Memory B cell (primary cell): ENCODE measurements at places on chromosomes 16 and 17.

DNA sequence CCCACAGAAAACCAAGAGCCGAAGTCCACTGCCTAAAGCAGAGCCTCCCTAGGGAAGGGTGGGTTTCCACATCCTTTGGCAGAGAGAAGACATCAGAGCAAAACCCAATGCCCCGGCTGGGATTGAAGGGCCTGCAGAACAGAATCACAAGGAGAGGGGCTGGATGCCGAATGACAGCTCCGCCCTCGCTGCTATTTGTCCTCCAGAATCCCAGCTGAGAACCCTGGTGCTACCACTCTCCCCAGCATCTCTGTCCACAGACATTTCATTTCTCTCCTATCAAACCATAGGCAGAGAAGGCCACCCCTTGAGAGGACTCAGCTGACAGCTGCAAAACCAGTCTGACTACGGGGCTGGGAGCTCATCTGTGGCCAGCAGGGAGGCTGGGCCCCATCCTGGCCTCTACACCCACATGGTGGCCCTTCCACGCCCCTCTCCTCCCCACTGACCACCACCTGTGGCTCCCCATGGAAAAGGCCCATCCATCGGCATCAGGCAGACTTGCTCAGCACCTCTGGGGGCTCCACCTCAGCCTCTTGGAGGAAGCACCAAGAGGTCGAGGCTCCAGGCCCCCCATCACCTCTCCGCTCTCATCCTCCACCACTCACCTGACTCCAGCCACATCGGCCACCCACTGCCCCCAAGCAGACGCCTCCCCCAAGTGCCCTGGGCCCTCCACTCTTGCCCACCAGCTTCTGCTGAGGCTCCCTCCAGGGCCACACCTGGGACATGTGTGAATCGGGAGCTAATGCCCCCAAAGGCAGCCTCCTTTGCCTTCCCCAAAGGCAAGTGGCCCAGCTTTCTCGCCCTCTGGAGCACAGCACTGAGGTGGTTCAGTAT lies 288.5 kb downstream of the C16orf95 start:
- DNase-seq: no peak

- peak; percentile 44 for DNase-seq
These were observed 26.9 kb downstream of the CD300A start for GRCh38 chr17:74493331-74493833.

GRCh38 chr17:32912218-32912897 lies 15.6 kb upstream of the TMEM98 start:
- no peak for DNase-seq

GRCh38 chr16:59849716-59850115 lies 1115.6 kb upstream of the GOT2 start:
- no peak for DNase-seq

- no peak for DNase-seq
These were observed 187.6 kb downstream of the MYO1D start for GRCh38 chr17:32689348-32689747.

- no peak for DNase-seq
These were observed 46.0 kb downstream of the LMF1 start for GRCh38 chr16:924806-925205.

- no peak for DNase-seq
These were observed 14.4 kb upstream of the PLD6 start for GRCh38 chr17:17220529-17220928.

DNA sequence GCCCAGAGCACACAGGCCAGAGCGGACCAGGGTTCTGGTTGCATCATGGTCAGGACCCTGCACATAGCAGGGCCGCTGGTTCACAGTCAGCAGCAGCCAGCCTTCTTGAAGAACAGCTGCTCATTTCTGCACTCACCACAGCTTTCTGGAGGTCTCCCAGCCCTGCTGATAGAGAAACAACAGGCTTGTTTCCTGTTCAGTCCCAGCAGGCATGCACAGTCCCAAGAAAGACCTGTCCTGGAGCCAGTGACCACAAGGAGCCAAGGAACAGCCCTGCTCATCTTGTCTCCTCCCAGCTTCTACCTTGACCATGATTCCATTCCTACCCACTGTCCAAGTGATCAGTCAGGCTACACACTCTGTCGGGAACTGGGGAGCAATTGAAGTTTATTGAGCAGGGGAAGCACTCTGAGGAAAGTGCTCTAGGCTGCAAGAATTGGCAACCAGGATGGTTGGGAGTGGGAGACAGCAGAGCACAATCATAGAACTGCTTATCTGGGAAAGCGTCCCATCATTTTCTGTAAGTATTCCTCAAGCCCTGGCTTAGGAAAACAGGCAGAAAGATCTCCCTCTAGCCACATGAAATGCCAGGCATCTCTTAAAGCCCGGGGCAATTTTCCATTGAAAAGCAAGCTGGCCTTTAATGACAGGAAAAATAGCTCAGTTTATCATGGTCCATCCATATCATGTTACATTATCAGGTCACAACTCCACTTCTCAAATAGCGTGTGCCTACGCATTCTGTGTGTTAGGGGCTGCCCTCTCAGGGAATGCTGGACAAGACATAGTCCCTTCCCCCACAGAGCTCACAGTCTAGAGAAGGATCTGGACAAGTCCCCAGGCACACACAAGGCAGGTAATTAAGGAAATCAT lies 155.4 kb upstream of the FOXF1 start:
- no peak for DNase-seq

GRCh38 chr17:40058186-40058784 lies 4.1 kb upstream of the MED24 start:
- no peak for DNase-seq

GRCh38 chr16:46582313-46582712 lies 38.9 kb downstream of the SHCBP1 start:
- no peak for DNase-seq

DNA sequence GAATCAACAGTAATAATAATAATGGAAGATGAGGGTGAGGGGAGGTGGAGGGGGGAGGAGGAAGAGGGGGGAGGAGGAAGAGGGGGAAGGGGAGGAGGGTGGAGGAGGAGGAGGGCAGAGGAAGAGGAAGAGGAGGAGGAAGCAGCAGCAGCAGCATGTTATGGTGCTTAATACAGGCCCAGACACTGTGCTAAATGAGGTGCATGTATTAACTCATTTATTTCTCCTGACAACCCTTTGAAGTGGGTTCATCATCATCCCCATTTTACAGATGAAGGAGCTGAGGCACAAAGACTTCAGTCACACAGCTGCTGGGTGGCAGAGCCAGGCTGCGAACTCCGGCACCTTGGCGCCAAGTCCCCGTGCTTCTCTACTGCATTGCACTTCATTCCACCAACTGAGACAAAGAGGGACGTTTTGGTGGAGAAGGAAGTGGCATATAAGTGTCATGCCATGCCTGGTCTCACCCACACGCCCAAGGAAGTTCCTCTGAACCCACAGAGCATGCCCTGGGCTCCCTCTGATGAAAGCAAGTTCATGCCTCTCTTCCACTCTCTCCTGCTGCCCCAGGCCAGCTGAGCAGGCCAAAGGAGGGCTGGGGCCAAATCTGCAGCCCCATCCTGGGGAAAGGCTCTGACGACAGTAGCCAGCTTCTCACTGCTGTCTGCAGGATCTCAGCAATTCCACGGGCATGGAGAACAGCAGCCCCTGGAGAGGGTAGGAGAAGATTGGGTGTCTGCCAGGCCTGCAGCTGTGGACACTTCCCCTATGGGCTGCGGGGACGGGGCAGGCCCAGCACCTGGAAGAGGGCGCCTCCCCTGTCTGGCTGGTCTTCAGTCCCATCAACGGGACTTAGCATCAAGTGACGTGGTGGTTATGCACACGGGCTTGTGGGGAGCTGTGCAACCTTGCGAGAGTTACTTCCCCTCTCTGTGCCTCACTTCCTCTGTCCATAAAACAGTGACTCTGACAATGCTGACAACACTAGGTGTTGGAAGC lies 21.8 kb downstream of the XYLT1 start:
- peak; percentile 26 for DNase-seq

GRCh38 chr16:74051-74746 lies 1.8 kb upstream of the RHBDF1 start:
- DNase-seq: no peak

GRCh38 chr17:8997994-8998628 lies 23.2 kb upstream of the NTN1 start:
- peak; percentile 75 for DNase-seq

DNA sequence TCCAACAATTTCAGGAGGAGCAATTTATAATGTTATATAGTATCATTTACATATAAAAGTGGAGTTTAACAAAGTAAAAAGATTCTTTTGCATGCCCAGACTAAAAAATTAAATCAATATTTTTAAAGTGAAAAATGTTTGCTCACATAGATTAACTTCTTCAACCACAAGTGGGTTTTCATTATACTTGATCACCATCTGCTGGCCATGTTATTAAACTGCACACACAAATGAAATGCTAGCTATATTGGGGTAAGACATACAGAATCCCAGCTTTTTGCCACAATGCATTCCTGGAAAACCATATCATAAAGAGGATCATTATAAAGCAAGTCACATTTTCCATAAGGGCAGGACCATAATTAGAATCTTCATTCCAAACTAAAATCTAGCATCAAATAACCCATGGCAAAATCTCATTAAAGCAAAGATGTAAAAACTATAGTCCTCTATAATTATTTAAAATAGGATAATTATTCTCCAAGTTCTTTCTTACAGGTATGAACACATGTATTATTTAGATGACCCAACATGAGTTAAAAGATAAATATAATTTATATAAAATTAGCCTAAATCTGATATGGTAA lies 26.3 kb downstream of the CEP112 start:
- DNase-seq: no peak

DNA sequence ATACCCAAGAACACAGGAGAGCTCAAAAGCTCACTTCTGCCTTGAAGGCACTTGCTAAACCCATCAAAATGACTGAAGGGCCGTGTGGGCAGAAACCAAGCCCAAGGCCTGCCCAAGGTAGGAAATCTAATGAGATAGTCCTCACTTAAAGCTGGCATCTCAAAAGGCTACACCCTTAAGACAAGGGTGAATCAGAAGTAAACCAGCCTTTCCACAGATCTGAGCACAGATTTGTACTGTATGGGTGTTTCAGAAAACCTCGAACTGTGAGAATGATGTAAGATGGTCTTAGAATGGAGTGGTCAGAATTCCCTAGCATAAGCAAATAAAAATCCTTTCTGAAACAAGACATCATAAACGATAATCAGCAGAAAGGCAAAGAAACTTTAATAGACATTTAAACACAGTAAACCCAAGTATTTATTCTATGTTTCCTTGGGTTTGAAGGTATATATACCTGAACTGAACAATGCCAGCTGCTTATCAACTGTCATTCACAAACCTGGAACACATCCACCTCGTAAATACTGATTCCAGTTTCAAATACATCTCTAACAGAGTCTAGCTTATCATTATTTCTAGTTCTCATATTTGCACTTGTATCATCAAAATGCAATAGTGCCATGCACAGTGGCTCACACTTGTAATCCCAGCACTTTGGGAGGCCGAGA lies 37.8 kb downstream of the GLG1 start:
- no peak for DNase-seq

DNA sequence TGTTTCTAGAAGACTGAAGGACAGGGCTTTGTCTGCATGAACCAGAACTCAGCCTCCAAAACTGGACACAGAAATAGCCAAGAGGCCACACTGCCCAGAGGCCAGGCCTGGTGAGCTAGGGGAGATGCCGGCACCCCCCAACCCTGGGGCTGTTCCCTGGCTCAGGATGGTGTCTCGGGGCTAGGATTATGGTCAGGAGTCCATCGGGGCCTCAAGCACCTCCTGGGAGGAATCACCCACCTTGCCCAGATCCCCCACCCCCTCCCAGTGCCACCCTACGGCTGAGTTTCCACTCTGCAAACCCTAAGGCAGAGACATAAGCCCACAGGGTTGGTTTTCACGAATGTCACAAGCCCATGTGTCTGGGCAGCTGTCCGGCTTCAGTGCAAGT lies 37.2 kb downstream of the SLC7A5 start:
- DNase-seq: no peak

- DNase-seq: no peak
These were observed 2.4 kb upstream of the PRR15L start for GRCh38 chr17:47959825-47960655.

DNA sequence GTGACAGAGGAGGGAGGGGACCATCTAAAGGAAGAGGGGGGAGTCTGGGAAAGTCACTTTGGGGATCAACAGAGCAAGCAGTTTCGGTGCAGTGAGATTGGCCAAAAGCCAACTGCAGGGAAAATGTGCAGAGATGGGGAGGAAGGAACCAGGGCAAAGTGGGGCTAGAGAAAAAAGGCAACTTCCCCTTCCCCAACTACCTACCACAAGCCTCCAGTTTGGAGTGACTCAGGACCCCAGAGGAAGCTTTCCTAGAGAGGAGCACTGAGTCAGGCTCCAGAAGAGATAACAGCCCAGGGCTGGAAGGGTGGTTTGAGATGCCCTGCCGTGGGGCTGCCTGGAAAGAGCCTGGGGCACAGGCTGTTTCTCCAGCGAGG lies 6.9 kb upstream of the CD300LD start:
- DNase-seq: no peak

GRCh38 chr16:51834133-51834532 lies 683.1 kb upstream of the SALL1 start:
- DNase-seq: no peak

DNA sequence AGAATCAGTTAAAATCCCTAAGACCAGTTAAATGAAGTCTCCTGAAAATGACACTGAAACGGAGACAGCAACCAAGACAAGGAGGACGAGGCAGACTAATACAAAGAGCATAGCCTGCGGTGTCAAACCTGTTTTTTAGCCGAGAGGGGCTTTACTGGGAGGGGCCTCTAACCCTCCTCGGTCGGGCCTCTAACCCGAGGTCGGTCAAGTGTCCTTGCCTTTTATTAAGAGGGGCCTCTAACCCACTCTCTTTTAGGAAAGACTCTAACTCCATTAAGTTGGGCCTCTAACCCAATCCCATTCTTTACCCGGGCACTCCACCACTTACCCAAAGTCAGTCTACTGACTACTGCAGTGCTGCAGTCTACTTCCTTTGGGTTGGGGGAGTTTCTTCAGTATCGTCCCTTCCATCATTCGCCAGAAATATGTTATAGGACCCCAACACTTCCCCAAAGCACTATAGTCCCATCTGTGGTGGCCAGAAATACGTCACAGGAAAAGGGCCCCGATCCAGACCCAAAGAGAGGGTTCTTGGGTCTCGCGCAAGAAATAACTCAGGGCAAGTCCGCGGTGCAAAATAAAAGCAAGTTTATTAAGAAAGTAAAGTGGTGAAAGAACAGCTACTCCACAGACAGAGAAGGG lies 39.2 kb upstream of the ARL4D start:
- DNase-seq: no peak

GRCh38 chr17:55005520-55005919 lies 37.0 kb downstream of the STXBP4 start:
- no peak for DNase-seq

DNA sequence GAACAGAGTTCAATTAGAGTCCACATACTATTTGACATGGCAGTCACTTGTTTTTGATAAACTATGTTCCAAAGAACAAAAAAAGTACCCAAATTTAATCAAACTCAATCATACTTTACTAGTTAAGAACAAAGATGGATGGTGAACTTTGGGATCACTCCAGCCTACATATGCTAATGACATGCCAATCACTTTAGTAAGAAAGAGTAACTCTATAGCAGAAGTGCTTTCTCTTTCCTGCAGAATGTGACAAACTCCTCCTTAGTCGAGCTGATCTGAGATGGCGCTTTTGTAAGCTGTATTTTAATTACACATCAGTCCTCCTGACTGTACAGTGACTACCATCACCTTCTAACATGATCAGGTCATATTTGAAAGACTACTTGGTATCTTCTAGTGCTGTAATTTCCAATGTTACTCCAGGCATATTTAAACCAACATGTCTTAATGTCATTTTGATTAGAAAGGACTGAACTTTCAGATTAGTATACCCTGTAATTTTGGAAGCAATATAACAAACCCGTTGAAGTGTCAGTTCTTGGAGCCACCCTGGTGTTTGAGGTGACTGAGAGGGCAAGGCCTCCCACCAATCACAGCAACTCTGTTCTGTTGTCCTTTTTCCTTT lies 4.1 kb downstream of the NETO2 start:
- DNase-seq: no peak

- no peak for DNase-seq
These were observed 2.7 kb downstream of the HS3ST3B1 start for GRCh38 chr17:14303343-14304221.
